Activated CD8-positive, alpha-beta memory T cell treated with anti-CD3 and anti-CD28 coated beads, Interleukin-2, amount 50 U/mL, for 48 hours (primary cell): ENCODE measurements at places on chromosomes 16 and 17.

- DNase-seq = no peak
These were observed 76.4 kb upstream of the C17orf78 start for GRCh38 chr17:37299257-37299980.

DNA sequence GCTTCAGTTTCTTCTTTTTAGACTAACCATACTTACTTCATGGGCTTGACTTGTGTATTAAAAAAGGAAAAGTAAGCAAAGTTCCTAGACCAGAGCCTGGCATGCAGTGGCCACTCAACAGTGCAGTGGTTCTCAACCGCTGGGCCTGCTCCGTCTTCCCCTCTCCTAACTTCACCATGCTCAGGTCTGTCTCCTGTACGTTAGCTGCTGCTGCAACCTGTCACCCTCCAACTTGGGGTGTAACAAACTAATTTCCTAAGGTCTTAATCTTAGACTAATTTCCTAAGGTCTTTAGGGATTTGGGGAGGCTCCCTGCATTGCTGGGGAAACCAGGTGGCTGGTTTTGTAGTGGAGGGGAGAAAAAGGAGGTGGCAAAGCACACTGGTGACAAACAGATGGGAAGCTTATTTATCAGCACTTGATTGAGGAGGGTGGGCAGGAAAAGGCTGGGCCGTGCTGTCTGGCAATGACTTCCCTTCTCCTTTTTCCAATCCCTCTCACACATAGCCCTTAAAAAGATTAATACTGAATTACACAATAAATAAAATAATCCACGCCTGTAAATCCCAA lies 2.2 kb upstream of the ARL4D start:
- no peak for DNase-seq

DNA sequence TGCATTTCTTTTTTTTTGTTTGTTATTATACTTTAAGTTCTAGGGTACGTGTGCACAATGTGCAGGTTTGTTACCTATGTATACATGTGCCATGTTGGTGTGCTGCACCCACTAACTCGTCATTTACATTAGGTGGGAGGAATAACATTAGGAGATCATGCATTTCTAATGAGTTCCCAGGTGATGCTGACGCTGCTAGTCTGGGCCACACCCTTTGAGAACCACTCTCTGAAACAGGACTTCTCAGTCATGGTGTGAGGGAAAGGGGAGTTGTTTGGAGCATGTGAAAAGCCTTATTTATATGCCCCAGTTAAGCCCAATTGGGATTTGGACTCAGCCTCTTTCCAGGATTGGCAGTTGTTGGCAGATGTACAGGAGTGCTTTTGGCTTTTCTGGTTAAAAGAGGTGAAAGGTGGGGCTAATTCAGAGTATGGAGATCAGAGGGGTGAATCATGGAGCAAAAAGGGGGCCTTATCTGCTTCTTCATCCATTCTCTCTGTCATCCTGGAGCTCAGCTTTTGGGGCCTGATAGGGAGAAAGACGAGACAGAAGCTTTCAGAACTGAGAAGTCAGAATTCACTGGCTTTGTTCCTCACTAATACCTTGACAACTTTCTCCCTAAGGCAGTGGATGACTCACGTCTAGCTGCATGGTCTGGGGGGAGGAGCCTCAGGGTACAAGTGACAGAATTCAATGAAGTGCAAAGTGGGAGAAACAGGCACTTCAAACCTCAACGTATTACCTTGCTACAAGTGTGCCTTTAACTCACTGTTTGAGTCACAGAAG lies 180.0 kb upstream of the CACNG3 start:
- no peak for DNase-seq

- no peak for DNase-seq
These were observed 45.9 kb downstream of the RPH3AL start for GRCh38 chr17:306536-307294.

DNA sequence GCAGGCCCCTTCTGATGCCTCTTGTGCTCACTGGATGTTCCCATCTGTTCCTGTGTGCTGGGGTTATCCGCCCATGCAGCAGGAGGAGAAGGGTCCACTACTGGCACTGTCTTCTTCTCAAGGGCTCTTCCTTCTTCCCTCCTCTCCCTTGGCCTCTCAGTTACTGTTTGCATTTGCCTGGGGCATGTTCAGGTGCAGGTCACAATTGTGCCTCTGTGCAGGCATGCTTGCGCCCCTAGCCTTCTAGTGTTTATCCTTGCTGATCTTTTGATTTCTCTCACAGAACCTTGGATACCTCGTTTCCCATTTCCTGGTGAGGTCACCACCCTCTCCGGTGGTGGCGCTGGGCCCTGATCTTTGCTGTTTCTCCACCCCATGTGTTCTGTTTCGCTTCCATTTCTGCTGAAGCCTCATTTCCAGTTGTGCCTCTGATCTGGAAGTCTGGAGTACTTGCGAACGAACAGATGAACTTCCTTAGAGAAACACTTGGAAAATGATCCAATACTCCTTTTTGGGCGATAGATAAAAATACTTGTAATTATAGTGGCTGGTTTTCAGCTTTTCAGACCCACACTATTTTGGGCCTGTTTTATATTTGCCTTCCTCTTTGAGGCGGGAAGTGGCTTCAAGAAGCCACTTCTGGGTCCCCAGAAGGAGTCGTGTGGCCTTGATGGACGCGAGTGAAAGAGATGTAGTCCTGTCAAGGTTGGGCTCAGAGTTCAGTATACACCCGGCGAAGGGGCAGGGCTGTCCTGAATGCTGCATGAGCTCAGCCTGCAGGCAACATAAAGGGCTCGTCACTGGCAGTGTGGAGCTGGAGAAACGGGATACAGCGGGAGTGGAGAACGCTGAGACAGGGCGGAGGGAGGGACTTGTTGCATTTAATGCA lies 312.9 kb downstream of the SNX29 start:
- no peak for DNase-seq

DNA sequence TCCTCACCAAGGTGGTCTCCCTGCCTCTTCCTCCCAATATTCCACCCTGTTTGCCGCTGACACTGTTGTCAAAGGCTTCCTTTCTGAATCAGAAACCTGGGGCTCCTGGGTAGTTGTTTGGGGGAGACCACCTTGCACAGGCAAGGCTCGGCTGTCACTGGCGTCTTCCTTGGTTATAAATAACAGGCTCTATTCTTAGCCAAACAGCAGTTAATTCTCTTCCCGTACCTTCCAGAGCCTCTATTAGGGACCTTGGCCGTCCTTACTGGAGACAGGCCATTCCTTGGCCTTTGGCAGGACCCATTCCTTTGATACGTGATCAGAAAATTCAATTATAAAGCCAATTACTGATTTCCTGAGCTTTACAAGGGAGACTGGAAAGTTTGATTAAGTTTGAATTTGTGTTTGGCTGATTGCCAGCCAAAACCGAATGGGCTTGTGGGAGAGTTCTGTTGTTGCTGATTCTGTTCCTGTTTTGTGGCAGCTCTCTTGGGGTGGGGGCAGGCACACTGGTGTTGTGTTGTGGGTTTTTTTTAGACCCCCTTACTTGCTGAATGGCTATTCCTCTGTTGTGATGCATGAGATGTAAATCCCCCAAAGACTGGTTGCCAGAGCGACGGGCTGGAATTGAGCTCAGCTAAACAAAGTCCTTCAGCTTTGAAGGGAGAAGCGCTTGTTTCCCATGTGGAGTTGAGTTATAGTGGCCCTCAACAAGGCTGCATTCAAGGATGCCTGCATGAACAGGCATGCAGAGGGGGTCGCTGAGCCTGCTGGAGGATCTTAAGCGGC lies 104.6 kb downstream of the GNAO1 start:
- DNase-seq = no peak

- DNase-seq = no peak
These were observed 41.7 kb downstream of the SRL start for GRCh38 chr16:4200000-4200780.

GRCh38 chr16:3166505-3166886 lies 21.5 kb upstream of the OR1F1 start:
- no peak for DNase-seq

DNA sequence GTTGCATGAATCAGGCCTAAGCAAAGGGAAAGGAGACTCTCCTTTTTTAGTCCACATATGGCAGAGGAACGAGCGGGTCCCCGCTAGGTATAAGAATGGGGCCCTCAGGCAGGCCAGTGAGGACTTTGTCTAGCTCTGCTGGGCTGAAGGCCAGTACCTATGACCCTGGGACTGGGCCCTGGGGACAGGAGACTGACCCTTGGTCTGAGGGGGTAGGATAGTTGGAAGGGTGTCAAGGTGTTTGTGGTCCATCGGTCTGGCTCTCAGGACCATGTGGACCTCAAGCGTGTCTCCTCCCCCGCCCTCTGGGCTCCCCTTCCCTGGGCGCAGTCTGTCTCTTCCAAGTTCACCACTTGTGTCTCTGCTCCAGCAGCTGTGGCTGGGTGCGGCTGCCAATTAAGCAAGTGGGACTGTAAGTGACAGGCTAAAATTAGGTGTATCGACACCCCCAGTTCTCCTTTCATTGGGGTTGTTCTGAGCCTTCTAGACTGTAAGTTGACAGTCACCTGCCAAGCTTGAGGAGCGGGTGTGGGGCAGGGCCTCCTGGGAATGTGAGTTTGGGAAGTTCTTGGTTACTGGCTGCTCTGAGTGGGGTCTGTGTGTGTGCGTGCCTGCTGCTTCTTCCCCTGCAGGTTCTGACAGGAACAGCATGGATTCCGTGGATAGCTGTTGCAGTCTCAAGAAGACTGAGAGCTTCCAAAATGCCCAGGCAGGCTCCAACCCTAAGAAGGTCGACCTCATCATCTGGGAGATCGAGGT lies 24.5 kb downstream of the AKAP1 start:
- no peak for DNase-seq

- no peak for DNase-seq
These were observed 2.1 kb downstream of the ANTKMT start for GRCh38 chr16:722835-723633.

DNA sequence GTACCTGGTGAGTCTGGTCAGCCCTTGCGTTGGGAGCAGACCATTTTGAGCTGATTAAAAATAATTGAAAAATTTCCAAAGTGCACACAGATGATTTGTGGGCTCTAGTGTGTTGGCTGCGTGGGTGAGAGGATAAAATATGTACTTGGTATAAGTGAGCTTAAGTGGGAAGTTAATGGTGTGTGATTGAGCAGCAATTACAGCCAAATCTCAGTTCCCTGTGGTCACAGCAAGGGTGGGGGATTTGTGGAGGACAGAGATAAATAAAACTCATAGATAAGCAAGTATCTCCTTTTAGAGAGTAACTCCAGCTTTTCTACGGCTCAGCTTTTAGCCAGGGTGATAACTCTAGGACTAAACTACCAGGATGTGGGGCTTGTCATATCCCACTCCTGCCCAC lies 390.4 kb downstream of the UTP18 start:
- DNase-seq = no peak

DNA sequence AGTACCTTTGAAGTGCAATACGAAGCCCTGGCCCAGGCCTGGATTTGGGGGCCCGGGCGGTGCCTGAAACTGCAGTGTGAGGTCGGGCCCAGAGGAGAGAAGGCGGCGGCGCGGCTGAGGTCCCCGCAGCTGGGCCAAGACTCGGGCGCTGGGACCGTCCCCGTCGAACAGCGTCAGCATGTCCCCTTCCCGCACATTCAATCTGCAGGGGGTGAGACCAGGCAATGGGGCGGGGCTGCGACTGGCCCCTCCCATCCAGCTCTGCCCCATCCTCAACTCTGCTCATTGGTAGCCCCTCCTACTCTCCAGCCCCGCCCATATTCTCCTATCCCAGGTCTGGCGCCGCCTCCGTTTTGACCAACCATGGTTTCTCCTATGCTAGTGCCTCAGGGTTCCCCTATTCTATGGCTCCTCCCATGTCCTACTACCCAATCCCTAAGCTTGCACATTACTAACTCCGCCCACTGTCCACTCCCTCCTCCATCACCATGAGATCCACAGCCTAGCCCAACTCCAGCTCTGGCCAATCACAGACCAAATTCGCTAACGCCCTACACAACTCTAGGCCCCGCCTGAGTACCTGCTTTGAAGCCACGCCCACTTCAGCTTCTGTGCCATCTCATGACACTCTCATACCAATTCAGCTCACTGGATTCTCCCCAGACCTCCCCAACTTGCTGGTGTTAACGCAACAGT lies 14.4 kb upstream of the CDIPT start:
- DNase-seq = peak; percentile 78
